ENCODE measurements at places on chromosomes 3 and 15. TPM values are rescaled to one million over a fixed set of nuclear protein-coding genes. Genes with fewer than 3 reads are reported as not detected.

The ST8SIA2 gene
- not detected for total RNA-seq

The CIDEC gene
- total RNA-seq: not detected

- no peak for DNase-seq
These were observed 665.6 kb upstream of the UBE2E2 start for GRCh38 chr3:22537560-22537959.

DNA sequence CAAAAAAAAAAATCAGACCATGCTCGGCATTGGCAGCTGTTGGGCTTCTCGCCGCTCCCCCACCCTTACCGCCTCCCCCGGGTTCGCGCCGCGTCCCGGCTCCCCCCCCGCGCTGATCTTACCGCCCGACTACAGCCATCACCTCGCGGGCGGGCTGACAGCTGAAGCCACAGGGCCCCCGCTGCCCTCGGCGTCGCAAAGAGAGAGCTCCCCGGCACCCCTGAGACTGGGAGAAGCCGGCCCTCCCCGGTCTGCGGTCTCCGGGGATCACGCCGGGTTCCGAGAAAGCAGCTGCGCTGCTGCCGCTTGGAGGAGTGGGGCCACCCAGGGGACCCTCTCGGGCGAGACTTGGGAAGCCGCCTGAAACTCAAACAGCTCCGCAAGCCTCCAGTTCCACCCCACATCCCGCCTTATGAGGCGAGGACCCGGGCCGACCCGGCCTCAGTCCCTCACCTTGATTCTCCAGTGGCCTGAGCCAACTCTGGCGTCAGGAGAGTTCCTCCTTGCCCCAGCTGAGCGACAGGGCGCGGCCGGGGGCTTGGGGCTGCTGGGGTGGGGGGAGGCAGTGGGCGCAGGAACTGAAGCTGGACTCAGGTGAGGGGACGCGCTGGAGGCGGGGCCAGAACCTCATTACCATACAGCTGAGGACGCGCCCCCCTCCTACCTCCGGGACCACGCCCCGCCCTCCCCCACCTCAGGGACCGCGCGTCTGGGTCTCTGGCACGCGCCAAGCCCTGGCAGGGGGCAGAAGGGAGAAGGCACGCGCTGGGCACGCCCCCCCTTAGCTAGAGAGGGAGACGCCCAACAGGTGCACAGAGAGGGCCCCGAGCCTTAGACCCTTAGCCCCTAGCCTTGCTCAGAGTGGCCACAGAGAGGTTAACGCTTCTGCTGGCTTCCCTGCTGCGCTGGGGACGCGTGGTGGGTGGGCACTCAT is 1.0 kb upstream of the DLL4 start:
- no peak for DNase-seq

GRCh38 chr15:89664441-89665350 is 9.4 kb upstream of the KIF7 start:
- no peak for DNase-seq

GRCh38 chr3:123664753-123665152 is 79.9 kb upstream of the HACD2 start:
- no peak for DNase-seq

- DNase-seq: no peak
These were observed 782 bp upstream of the IREB2 start for GRCh38 chr15:78437107-78437761.

The RNU5B-1 gene
- 23.7 TPM for total RNA-seq

The GOLGA8Q gene
- not detected for total RNA-seq

DNA sequence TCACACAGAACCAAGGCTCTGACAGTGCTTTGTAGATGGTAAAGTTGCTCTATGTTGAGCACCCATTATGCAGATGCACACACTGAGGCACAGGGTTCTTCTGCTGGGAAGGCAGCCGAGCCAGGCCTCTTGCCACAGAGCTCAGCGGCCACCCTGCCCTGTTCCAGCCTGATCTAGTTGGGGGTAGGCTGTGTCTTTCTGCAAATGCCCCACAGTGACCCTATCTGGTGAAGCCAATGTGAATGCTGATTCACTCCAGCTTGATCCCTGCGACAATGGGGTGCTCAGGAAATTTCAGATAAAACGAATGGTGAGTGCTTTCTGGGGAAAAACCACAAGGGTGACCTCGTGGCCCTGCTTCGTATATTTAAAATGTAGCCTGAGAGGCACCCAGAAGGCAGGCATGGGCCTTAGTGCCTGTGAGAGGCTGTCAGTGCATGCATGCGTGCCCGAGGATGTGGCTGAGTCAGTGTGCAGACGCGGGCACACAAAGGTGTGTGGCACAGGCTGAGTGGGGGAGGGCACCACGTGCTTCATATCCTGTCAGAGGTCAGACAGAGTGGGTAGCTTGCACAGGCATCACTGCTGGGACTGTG is 85.7 kb downstream of the ATP2B2 start:
- peak; percentile 20 for DNase-seq

The UMPS gene
- 19.7 TPM for total RNA-seq

- no peak for DNase-seq
These were observed 27.6 kb downstream of the LRIG1 start for GRCh38 chr3:66473181-66473580.

- DNase-seq: no peak
These were observed 11.0 kb upstream of the KCNMB2 start for GRCh38 chr3:178525251-178525650.

The GRAMD1C gene
- total RNA-seq: 0.22 TPM

The TRPM7 gene
- 30.0 TPM for total RNA-seq

DNA sequence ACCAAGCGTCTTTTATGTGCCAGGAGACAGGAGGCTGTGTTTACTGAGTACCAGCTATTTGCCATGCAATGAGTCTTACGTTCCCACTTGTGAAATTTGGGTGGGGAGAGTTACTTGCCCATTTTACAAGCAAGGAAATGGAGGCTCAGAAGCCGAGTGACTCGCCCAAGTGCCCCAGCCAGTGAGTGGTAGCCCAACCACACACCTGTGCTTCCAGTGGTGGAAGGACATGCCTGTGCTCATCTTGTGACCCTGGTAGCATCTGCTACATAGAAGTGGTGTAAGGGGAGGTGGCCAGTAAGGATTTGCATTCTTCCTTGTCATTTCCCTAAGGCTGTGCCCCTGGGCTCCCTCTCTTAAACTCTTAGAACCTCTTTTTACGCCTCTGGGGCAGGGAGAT is 49.3 kb downstream of the FBLN2 start:
- DNase-seq: no peak

The ALCAM gene
- total RNA-seq: 1.9 TPM

DNA sequence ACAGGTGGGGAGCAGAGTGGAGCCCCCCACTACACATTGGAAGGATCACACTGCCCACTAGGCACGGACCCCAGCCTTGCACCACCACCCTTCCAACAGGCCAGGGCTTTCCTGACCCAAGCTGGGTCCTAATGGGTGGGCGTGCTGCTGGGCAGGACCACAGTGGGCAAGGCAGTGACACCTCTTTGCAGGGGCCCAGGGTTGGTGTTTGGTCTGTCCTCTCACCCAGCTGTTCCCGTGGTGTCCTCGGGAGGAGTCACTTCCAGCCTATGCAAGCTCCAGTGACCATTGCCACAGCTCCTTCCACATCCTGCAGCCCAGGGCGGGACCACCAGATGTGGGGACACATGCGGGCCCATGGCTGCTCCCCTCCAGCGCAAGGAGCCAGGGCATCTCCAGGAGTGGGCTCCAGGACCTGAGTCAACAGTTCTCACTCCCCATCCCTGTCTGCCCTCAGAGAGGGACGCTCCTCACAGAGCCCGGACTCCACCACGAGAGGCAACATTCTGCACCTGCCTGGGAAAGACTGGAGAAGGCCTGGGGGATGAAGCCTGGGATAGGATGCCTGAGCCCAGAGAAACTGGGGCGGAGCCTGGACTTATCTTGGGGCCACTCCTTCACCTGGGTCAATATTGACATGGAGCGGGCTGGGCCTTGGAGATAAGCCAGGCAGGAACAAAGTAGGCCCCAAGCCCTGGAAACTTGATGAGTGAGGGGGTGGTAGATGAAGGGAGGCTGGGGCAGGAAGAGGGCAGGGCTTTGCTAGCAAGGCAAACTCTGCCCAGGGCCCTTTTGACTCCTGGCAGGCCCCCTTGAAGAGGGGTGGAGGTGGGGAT is 3.9 kb upstream of the VILL start:
- DNase-seq: no peak

DNA sequence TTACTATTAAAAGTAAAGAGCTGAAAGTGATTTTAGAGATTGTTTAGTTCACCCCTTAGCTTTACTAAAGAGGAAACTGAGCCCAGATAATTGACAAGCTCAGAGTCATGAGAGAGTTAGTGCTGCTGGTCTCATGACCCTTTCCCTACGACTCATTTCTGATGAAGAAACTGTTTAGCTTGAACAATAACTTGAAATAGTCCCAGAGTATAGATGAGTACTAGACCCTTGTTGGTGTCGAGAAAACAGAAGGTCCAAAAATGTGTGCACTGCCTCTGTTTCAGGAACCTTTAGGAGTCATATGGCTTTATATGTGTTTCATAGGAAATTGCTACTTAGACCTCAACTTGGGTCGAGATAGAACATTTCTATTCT is 58.2 kb downstream of the IL16 start:
- no peak for DNase-seq

DNA sequence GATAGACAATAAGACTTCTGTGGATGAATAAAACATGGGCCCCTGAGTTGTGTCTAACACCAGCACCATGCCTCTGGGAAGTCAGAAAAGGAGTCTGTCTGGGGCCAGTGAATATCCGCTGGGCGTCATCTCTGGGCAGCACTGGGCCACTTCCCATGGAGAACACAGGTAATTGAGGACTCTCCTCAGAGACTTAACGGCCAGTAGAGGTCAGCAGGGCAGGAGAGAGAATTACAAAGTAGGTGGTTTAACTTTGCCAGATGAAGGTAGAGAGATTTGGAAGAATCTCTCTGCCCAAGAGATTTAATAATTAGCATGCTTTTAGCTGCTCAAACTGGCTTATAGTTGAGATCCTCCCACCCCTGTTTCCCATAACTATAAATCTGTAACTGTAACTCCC is 65.7 kb downstream of the OCA2 start:
- DNase-seq: no peak

DNA sequence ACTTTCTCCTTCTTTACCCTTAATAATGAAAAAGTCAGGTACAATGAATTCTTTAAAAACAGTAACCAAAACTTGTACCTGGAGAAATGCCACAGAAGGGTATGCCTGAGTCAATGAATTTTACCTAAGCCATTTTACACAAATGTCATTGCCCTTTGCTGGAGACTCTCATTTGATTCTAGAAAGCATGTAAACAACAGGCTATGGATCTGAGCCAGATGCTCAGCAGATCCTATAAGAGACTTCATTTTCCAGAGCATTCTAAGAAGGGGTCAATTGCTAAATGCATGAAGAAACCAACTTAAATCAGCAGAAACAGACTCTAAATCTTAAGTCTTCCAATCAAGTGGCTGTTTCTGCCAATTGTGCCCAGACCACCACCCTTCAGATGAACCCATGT is 83.8 kb upstream of the GALNT15 start:
- DNase-seq: no peak

DNA sequence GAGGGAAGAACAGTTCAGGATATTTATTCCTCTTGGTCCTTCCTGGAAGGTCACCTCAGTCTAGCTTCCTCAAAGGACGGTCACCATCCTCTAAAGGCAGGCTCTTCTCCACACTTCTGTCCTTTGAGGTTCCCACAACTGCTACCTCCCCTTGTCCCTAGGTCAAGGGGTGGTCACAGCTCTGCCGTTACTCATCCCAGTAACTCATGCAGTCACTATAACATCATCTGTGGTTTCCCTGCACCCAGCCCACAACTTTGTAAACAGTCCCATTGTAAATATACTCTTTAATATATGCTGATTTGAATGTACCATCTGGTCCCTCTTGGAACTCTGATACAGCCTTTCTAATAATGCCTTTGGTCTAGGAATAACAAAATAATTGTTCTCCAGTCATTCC is 887.4 kb downstream of the FHIT start:
- no peak for DNase-seq

The ACKR2 gene
- total RNA-seq: 0.42 TPM

DNA sequence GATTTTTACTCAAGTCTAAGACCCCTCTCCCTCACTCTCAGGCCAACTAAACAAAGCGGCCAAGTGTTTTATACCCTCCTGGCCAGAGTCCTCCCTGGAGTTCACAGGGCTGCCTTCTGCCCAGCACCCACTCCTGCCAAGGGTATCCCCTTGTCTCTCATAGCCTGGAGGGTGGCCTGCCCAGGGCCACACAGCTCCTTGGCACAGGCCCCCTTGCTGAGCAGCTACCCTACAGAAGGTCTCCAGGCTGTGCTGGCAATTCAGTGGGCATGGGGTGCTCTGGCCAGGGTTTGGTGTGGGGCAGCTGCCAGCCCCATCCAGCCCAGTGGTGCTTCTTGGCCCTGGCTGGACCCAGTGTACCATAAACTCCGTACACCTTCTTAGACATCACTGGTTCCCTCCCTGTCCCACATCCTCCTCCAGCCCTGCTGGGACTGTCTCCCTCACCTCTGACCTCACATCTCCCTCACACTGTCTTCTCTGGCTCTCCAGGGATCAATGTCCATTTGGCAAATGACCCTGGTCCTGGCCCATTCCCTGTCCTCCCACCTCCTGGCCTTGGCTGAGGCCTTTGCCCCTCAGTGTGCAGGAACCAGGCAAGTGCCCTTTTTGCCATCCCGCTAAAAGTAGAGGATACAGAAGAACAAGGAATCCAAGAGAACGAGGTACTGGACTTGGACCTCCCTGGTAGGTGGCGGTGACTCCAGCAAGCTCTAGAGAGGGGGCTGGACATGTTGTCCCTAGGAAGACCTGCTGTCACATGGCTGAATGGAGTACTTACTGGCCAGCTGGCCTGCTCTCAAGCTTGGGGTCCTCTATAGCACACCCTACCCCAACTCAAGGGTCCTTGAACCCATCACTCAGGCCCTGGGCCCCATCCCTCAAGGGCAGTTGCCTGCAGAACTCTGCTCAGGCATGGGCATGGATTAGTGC is 50.0 kb upstream of the TRPM1 start:
- DNase-seq: no peak

DNA sequence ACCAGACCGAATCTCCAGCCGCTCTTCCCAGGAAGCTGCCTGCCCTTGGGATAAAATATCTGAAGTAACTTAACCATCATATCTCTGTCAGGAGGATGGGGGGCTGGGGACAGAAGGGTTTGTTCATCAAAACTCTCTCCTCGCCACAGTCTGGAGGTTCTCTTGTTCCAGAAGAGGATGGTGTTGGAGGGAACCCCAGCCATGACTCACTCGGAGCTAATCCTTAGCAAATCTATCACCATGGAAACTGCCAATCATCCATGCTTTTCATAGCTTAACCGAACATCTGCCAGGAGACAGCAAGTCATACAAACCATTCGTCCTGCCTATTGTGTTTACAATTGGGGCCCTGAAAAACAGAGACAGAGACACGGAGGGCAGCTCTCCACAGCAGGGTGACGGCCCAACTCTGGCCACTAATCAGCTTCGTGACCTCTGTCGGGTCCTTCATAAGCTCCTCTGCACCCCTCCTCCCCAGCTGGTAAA is 73.8 kb upstream of the HEG1 start:
- DNase-seq: no peak

GRCh38 chr15:78414621-78415250 is 23.3 kb upstream of the IREB2 start:
- DNase-seq: no peak

The RAB43 gene
- total RNA-seq: 47.5 TPM

DNA sequence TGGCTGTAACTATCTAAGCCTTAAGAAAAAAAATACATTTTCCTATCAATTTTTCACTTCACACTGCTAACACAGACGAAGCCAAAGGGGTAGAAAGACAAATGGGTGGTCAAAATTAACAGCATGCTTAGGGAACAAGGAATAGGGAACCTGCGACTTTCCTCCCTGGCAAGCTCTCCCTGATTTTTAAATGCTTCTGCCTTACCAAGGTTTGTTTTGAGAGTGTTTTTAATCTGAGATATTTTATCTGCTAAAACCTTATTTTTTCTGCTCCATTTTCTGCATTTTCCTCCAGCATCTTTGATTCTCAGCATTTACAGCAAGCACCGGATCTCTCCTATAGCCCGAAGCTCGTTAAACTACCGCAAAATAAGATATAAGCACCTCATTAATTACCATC is 214.4 kb downstream of the RORA start:
- DNase-seq: no peak
